EH (cell line): ENCODE measurements at places on chromosomes 4 and X.
A peak's percentile ranks its signal among the peaks of the same experiment; 100 is the strongest.

DNA sequence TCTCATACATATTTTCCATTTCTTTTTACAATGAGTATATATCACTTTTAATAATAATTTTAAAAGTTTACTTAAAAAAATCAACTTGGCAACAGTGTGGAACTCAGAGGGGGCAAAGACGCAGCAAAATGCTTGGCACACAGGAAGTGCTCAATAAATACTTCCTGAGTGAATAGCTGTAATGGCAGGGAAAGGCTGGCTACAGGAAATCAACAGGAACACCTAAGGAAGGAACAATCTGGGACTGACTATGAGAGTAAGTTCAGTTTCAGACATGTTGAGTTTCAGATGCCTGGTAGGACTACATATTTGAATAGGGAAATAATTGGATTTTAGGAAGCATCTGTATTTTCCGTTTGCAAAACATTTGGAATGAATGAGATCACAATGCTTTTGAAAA is 137.6 kb downstream of the SCLT1 start:
- no peak for DNase-seq

- DNase-seq, result no peak
These were observed 28.1 kb downstream of the STARD8 start for GRCh38 chrX:68675571-68675970.

- DNase-seq, result no peak
These were observed 57.5 kb upstream of the BMPR1B start for GRCh38 chr4:94700298-94700697.

GRCh38 chr4:177108708-177109107 is 201.0 kb upstream of the NEIL3 start:
- peak; percentile 59 for DNase-seq

GRCh38 chr4:98385831-98386230 is 124.6 kb downstream of the RAP1GDS1 start:
- no peak for DNase-seq

- DNase-seq, result no peak
These were observed 708.9 kb upstream of the HS3ST1 start for GRCh38 chr4:12137575-12137974.

DNA sequence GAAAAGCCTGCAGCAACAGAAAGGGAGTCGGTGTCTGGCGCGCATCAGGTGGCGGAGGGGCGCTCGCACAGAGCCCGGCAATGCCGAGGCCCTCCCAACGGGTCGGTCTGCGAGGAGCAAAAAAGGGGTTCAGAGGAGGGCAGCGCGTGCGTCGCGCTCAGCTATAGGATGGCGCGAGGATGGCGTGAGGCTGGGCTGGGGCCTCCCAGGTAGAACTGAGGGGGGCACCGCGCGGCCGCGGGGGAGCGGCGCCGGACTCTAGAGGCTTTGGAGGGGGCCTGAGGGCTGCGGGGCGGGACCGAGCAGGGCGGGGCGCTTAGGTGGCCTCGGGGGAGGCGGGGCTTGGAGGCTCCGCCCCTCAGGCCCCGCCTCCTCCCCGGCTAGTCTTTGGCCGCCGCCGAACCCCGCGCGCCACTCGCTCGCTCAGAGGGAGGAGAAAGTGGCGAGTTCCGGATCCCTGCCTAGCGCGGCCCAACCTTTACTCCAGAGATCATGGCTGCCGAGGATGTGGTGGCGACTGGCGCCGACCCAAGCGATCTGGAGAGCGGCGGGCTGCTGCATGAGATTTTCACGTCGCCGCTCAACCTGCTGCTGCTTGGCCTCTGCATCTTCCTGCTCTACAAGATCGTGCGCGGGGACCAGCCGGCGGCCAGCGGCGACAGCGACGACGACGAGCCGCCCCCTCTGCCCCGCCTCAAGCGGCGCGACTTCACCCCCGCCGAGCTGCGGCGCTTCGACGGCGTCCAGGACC is at the start of gene PGRMC1:
PGRMC1 (plus strand) TSS at position 414 of the 751 bp plus-strand sequence; CDS start at position 493, 79 bp downstream.
- DNase-seq, result peak; percentile 83

DNA sequence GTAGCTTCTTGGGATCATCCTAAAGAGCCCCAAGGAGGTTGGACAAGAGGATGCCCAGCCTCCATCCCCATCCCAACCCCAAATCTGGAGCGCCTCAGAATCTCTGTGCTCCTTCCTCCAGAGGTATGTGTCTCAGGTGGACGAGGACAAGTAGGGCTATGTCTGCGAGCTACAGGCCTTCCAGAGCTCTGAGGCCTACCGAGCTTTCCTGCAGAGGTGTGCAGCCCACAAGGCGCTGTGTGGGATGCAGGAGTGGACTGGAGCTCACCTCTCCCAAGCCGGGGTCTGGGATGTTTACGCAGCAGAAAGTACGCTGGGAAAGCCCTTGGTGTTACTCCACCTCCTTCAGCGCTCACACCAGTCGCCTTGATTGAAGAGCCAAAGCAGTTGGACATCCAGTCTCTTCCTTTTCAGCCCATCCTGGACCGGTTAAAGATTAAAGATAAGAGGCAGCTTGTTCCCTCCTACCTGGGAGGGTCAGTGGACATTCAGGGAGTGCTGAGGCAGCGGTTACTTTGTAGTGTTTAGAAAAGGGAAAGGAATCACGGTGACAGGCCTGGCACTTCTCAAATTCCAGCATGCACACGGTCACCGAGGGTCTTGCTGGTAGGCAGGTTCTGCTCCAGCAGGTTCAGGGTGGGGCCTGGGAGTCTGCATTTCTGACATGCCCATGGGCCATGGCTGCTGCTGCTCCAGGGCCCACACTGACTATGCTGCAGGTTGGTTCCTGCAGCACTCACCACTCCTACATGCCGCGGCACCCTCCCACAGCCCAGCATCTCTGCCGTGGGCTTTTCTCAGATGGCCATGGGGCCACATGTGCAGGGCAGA is 29.5 kb upstream of the JAKMIP1 start:
- no peak for DNase-seq
